ENCODE measurements at places on chromosomes 3 and 15.

DNA sequence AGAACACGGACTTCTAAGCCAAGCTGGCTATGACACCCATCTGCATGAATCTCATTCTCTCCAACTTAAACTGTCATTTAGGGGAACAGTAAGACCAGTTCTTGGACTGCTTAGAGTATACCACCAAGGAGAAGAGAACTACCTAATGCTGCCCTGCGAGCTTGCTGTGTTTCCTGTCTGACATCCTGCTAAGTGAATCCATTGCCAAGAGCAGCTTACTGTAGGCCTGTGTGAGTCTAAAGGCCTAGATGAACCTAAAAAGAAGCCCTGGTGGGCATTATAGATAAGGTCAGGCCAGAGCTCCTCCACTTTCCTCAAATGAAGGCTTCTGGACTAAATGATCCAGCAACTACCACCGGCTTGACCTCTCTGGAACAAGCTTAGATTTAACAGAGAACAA, 15.0 kb downstream of the LZTFL1 start:
- DNase-seq: no peak

DNA sequence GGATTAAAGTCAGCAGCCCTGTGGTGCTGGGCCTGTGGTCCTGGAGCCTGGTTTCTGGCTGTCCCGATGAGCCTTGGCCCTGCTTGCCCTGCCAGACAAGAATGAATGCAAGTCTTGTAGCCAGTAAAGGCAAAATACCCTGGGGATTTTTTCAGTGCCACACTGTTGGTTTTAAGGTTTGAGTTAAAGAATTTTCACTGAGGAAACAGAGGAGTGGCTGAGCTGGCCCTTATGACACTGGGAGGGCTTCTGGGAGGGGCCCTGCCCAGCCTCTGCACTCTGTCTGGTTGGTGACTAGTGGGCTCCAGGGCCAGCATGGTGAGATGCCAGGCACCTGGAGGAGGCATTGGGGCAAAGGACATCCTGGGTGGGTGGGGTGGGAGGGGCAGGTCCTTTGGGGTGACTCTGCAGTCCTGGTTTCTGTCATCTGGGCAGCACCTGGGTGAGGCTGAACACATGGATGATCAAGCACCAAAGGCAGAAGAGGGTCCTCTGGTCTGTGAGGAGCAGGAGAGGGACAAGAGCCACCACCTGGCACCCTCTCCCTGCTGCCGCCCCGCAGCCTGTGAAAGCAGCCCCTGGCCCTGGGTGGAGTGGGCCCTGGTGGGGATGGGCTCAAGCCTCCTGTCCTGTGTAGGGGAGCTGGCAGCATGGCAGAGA, 12.5 kb upstream of the PLA2G4E start:
- no peak for DNase-seq

GRCh38 chr3:61829722-61830350, 268.5 kb downstream of the PTPRG start:
- no peak for DNase-seq

DNA sequence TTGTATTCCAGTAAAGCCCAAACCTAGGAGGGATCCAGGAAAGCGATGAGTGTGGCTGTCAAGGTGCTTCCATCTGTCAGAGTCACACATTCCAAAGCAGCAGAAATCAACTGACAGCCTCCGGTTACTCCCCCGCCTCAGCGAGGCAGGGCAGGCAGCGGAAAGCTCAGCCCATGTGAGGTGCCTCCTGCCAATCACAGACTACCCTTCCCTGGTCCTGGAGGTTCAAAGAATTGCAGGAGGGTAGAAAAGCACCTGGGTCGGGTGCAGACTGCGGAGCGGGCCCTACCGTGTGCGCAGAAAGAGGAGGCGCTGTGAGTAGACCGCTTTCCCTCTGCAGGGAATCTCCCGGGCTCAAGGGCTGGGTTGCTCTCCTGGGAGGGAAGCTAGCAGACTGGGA, at the start of gene UPK1B:
Gene UPK1B (plus strand): TSS at position 274 of the 400 bp plus-strand sequence. CDS start 13,144 bp downstream, outside the sequence.
- DNase-seq: no peak

DNA sequence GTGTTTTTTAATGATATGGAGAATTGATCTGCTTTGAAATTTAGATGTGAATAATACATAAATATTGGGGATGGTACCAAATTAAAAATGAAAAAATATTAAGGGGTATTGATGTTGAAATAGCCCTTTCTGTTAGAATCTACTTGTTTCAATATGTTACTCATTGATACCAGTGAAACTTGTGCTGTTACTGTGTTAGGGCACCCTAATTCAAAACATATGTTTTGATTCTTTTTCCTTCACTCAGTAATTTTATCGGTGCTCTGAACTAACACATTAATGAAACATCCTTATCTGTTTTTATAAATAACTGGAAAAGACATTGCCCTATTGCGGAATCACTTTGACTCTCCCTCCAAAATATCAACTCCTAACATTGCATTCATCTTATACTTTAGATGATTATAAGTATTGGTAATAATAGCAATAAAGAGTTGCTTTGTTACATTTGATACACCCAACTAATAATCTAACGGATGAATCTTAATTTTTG, 52.0 kb upstream of the CCNB2 start:
- no peak for DNase-seq

GRCh38 chr3:67083277-67083676, 85.2 kb downstream of the KBTBD8 start:
- no peak for DNase-seq
